Pulmonary artery endothelial cell (primary cell): ENCODE measurements at places on chromosomes 1 and 21. TPM values are rescaled to one million over a fixed set of nuclear protein-coding genes. Genes with fewer than 3 reads are reported as not detected.

FBXO2 gene
- 1.1 TPM in 2 replicates for total RNA-seq

SF3B4 gene
- total RNA-seq, result 12.4 and 12.7 TPM in 2 replicates

NUDT17 gene
- total RNA-seq, result 2.8 and 3.4 TPM in 2 replicates

CFAP57 gene
- 0.14 and 0.20 TPM in 2 replicates for total RNA-seq

CNR2 gene
- total RNA-seq, result not detected in 2 replicates

CD1B gene
- total RNA-seq, result not detected in 2 replicates

RAD54L gene
- total RNA-seq, result 5.1 and 7.4 TPM in 2 replicates

ZNF695 gene
- total RNA-seq, result 1.7 and 2.9 TPM in 2 replicates

ZNF644 gene
- 47.5 and 48.3 TPM in 2 replicates for total RNA-seq

ARHGAP30 gene
- 0.04 TPM in 1 of 2 replicates, not detected in the other for total RNA-seq

FCRL5 gene
- total RNA-seq, result under 0.01 TPM in 1 of 2 replicates, not detected in the other

CRYZ gene
- total RNA-seq, result 19.7 and 33.9 TPM in 2 replicates

CEP350 gene
- 40.6 and 60.0 TPM in 2 replicates for total RNA-seq

SLC27A3 gene
- total RNA-seq, result 24.5 and 26.0 TPM in 2 replicates

SERINC2 gene
- 1.3 and 2.4 TPM in 2 replicates for total RNA-seq

SYT2 gene
- not detected in 2 replicates for total RNA-seq

NBPF4 gene
- not detected in 2 replicates for total RNA-seq

DPH2 gene
- 25.9 and 35.7 TPM in 2 replicates for total RNA-seq

PTGS2 gene
- 4.9 and 10.0 TPM in 2 replicates for total RNA-seq

OR10X1 gene
- not detected in 2 replicates for total RNA-seq

PLA2G2E gene
- total RNA-seq, result not detected in 2 replicates

FCAMR gene
- not detected in 2 replicates for total RNA-seq

WNT3A gene
- not detected in 2 replicates for total RNA-seq

HSD3B2 gene
- total RNA-seq, result not detected in 2 replicates

GBP6 gene
- not detected in 2 replicates for total RNA-seq

PRRX1 gene
- total RNA-seq, result 1.3 and 2.2 TPM in 2 replicates

LCE1C gene
- total RNA-seq, result not detected in 2 replicates

COL11A1 gene
- not detected in 2 replicates for total RNA-seq

PALMD gene
- total RNA-seq, result 71.1 and 103 TPM in 2 replicates

AIRE gene
- under 0.01 TPM in 1 of 2 replicates, not detected in the other for total RNA-seq

FCER1G gene
- 0.26 and 0.49 TPM in 2 replicates for total RNA-seq

DEPDC1 gene
- 15.7 and 49.6 TPM in 2 replicates for total RNA-seq

KRTAP21-2 gene
- total RNA-seq, result not detected in 2 replicates

RGS5 gene
- total RNA-seq, result 23.3 and 189 TPM in 2 replicates

EXO1 gene
- 11.7 and 16.9 TPM in 2 replicates for total RNA-seq

KLHDC8A gene
- total RNA-seq, result not detected in 2 replicates

SPRR2E gene
- not detected in 2 replicates for total RNA-seq

SDC3 gene
- total RNA-seq, result 7.0 and 12.0 TPM in 2 replicates

ANXA9 gene
- not detected in 2 replicates for total RNA-seq

FMO4 gene
- 0.86 and 0.88 TPM in 2 replicates for total RNA-seq

TTLL7 gene
- 4.2 and 11.1 TPM in 2 replicates for total RNA-seq

TDRD5 gene
- not detected in 2 replicates for total RNA-seq

PTPN14 gene
- 56.0 and 58.9 TPM in 2 replicates for total RNA-seq
